ENCODE measurements at places on chromosomes 11 and 22.

DNA sequence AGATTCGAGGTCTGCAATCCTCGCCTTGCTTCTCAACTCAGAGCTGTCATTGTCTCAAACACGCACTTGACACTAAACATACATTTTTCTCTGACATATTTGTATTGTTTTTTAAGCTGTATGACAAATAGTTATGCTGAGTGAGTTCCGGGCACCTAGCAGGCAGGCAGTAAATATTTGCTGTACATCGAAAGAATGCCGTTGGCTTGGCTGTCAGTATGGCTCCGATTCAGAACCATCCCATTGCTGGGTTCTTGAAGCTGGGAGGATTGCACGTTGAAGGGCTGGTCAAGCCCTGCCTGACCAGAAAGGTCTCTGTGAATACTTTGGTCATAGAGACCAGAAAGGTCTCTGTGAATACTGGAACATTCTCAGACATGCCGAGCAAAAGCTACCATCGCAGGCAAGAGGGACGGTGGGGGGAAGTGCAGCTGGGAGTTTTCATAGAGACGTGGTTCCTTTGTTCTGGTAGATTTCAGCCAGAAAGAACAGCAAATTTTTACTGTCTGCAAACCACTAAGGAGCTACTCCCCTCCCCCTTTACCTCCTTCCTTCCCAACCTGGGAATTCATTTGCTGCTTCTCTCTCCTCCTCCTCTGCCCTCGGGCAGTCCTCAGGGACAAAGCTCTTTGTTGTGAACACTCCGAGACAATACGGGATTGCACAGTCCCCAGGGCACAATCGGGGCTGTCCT lies 202.2 kb upstream of the SORL1-AS1 start:
- no peak for DNase-seq

DNA sequence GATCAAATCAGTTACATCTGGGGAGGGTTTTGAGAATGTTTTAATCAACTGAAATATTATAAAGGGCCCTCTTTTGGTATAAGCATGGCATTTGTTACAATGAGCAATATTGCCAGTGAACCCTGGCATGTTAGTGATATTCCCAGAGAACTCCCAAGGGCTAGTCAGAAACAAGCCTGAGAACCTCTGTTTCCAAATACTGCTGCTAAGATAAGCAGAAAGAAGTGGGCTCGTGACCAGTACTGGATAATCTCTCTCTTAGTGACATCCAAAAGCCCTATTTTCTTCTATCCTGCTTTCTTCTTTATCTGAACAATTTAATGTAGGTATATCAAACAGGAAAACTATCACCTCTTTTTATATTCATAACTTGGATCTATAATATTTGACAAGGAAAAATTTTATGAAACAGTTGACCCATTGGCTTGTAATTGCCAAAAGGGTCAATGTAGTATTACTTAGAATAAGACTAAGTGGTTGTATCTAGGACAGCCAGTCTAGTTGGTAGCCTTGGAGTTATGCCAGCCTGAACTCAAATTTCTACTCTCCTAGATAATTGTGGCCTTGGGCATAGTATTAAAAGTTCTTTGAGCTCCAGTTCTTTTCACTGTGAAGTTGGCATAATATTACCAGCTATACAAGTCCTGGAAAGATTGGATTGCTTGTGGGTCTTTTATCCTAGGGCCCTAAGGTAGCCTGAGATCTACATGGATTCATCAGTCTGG lies 15.7 kb downstream of the CAT start:
- DNase-seq: no peak

- DNase-seq: no peak
Measured at GRCh38 chr11:133403900-133404299, 128.4 kb downstream of the OPCML start.

GRCh38 chr11:12118949-12119348 lies 8.6 kb downstream of the MICAL2 start:
- DNase-seq: no peak

DNA sequence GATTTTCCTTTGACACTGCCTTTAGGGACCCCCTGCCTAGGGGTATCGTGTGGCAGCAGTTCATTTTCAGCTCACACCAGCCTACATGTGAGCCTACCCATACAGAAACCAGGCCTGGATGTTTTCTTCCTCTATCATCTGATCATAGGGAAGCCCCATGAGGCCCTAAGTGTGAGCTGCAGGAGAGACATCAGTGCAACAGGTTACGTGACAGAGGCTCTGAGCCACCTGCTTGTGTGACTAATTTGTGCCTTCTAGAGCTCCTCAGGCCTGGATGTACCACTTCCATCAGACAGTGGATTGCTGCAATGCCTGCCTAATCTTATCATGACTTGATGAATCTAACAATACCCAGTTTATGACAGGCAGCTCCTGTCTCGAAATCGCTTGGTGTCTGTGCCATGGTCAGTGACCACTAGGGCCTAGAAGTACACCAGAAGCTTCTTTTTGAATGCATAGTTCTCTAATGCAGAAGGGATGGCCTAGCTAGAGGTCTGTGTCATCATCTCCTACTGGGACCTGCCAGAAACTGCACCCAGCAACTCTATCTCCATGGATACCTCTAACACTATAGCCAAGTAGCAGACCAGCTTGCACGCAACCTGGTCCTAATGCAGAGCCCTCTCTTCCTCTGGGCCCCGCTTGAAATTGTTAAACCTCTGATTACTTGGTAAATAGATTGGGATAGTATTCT lies 109.7 kb upstream of the CLPB start:
- no peak for DNase-seq

DNA sequence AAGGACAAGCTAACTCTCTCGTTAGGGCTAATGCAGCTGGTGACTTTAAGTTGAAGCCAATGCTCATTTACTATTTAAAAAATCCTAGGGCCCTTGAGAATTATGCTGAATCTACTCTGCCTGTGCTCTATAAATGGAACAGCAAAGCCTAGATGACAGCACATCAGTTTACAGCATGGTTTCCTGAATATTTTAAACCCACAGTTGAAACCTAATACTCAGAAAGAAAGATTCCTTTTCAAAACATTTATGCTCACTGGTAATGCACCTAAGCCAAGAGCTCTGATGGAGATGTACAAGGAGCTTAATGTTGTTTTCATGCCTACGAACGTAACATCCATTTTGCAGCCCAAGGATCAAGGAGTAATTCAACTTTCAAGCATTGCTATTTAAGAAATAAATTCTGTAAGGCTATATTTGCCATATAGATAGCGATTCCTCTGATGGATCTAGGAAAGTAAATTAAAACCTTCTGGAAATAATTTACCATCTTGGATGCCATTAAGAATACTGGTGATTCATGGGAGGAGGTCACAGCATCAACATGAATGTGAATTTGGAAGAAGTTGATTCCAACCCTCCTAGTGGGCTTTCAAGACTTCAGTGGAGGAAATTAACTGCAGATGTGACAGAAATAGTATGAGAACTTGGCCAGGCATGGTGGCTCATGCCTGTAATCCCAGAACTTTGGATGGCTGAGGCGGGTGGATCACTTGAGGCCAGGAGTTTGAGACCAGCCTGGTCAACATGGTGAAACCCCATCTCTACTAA lies 14.5 kb downstream of the XNDC1N start:
- no peak for DNase-seq

GRCh38 chr11:6606471-6607189 lies 3.1 kb downstream of the ILK start:
- peak; percentile 90 for DNase-seq

- DNase-seq: no peak
Measured at GRCh38 chr11:92964471-92964870, 5.0 kb upstream of the MTNR1B start.

GRCh38 chr22:35615156-35615555 lies 2.0 kb downstream of the MB start:
- no peak for DNase-seq

GRCh38 chr11:61336171-61336935 lies 3.3 kb downstream of the TKFC start:
- peak; percentile 47 for DNase-seq

GRCh38 chr22:24244144-24244787 lies 616 bp downstream of the GGT5 start:
- no peak for DNase-seq

- no peak for DNase-seq
Measured at GRCh38 chr22:23220485-23221350, 40.4 kb downstream of the BCR start.

GRCh38 chr11:12591706-12592105 lies 82.5 kb upstream of the TEAD1 start:
- no peak for DNase-seq

DNA sequence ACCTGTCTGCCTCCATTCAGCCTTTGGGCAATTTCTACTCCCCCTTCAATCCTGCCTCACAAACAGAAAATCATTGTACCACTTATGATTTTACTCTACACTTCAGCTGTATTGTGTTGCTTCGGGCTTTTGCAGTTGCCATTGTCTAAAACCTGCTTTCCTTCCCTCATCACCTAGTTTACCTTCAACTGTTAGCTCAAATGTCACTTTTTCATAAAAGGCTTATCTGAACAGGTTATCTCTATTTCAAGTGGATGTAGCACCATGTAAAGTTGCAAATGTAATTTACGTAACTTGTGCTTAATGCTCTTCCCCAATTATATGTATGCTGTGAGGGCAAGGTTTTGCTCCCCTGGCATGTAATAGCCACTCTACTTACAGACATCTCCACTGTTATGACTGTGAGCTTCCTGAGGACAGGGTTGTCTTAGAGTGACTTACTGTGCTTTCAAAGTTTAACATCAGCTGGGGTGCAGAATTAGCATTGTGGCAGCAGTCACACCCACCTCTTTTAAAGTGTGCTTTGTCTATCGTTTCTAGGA lies 5.4 kb downstream of the RPS25 start:
- DNase-seq: no peak

DNA sequence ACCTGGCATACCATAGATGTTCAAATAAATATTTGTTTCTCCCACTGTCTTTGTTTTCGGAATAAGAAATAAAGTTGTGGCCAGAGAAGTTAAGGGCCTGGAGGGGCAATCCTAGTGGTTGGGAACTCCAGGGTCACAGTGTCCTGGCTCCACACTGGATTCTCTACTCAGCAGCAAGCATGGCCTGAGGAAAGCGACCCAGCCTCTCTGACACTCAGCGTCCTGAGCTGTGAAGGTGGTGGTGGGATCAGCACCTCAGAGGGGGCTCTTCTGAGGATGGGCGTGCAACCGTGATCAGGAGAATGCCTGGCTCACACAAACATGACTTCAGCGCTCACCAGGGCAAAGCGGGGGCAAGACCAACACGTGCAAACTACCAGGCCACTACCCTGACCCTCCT lies 59.9 kb downstream of the LARGE1 start:
- DNase-seq: no peak

DNA sequence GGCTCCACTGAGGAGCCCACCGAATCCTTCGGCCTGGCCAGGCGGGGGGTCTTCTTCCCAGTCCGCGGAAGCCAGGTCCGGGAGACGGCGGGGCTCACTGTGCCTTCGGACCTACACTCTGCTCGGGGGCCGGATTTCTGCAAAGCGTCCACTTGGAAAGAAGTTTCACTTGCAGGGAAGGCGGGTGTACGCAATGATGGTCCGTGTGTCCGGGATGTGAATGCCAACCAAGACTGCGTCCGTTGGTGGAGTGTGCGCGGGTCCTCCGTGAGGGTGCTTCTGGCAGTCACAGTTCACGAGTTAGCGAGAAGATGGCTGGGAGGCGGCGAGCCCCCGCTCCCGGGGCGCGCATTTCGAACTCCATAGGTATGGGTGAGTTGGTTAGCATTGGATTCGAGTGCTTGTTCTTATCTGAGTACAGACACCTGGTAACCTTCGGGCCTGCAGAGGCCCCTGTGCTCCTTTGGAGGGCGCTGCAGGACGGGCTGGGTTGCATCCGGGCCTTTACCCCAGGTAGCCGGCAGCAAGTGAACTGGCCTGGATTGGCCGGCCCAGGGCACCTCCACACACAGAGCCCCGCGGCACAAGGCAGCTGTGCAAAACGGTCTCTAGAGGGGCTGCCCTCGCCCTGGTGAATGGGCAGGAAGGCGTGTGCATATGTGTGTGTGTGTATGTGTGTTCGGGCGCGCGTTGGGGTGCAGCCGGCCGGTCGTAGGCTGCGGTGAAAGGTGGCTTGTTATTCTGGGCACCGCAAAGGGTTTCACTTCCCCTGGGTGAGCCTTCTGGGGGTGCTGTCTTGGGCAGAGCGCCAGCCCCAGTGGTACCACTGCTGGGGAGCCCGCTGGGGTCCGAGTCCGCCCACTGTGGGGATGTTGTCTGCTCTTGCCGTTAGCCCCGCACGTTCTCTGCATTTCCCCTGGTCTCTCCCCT lies 13.3 kb upstream of the CYP2R1 start:
- DNase-seq: no peak

- DNase-seq: no peak
Measured at GRCh38 chr11:47907499-47907898, 59.3 kb upstream of the NUP160 start.

- DNase-seq: peak; percentile 41
Measured at GRCh38 chr11:134951305-134951700, 539.3 kb upstream of the B3GAT1 start.

DNA sequence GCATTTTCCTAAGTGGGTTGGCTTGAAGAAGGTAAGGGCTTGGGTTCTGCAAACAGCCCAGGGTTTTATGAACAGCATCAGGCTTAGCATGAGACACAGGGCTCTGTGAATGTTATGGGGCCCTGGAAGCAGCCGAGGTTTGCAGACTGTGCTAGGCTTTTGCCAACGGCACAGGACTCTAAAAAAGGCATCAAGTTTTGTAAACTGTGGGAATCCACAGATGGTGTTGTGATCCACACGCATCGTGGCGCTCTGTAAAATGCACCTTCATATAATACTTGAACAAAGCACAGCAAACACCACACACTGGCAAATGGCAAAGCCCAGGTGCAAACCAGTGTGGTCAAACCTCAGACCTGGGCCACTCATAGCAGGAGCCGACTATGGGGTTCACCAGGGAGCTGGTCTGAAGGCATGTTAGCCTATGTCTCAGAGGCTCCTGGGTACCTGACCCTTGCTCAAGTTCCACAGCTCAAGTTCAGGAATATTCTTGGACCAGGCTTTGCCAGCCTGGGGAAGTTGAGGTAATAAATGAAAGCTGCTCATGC lies 2.4 kb upstream of the SLCO2B1 start:
- no peak for DNase-seq

DNA sequence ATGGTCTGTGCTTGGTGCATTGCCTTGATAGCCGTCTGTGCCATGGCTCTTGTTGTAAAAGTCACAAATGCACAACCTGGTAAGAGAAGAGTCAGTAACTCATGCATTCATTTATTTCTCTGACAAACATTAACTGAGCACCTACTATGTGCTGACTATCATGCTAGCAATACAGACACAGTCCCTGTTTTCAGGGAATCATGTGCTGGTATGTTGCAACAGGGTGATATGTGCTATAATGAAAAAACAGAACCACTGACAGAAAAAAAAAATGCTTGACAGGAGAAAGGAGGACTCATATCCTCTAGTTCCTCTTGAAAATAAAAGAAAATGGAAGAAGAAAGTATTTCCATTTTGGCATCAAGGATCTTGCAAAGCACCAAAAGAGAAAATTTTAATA lies 34.5 kb upstream of the RAPSN start:
- DNase-seq: no peak

DNA sequence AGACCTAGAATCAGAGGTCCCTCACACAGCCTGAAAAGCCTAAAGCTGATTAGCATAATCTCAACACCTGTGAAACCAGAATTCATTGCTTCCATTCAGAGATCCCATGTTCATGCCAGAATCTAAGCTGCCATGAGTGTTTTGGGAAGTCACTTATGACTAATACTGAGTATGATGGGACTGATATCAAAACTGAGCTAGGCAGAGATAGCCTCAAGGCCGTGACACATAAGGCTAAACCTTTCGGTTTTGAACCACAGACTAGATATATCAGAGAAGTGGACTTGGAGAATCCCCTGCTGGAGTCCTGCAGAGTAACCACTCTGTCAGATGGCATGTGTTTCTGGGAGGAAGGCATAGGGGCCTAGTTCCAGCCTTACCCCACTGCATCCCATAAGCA lies 23.1 kb upstream of the GLYATL2 start:
- no peak for DNase-seq

Measured in RCC 7860 (cell line).